CMK (cell line): ENCODE measurements at places on chromosomes 13 and 19.

GRCh38 chr19:4971424-4971793, 2.5 kb downstream of the KDM4B start:
- DNase-seq, result no peak

- no peak for DNase-seq
These were observed 155.6 kb upstream of the RFC3 start for GRCh38 chr13:33662392-33662791.

DNA sequence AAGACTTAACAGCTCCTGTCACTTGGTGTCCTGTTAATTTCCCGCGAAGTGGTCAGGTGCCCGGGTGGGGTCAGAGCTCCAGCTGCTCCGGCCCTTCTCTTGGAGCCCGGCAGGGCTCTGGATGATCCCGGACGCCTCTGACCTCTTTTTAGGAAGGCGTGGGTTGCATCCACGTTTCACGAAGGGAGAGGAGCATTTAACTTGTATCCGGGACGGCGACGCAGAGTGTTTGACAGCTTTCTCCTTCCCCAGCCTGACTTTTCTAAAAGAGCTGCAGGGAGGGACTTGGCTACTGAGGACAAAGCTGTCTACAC, 656 bp downstream of the ZNF155 start:
- no peak for DNase-seq

DNA sequence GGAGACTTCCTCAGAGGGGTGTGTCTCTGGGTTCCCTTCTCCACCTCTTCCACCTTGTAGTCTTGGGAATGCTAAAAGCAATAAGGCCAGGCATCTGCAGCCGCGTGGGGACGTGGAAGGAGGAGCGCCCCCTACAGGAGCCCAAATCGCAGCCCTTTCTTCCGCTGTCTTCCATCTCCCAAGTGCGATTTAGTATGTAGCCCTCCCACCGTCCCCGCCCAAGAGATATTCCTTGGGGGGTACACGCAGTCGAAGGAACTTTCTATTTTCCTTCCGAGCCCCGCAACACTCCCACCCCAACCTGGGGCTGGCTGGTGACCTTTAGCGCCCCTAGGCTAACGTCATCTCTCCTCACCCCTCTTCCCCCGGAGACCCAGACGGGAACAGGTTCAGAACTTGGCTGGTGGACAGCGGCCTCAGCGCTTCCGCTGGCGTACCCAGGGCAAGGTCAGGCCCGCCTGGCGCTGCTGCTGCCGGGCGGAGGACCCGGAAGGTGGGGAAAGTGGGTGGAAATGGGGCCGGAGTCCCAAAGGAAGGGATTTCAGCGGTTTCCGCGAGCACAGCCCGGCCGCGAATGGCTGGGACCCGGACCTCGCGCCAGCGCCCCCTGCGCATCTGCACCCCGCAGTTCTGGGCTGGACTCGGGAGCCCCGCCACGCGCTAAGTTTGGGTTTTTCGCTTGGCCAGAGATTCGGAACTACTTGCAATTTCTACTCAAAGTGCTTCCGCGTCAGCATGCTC, 2.1 kb upstream of the PCDH8 start:
- no peak for DNase-seq

DNA sequence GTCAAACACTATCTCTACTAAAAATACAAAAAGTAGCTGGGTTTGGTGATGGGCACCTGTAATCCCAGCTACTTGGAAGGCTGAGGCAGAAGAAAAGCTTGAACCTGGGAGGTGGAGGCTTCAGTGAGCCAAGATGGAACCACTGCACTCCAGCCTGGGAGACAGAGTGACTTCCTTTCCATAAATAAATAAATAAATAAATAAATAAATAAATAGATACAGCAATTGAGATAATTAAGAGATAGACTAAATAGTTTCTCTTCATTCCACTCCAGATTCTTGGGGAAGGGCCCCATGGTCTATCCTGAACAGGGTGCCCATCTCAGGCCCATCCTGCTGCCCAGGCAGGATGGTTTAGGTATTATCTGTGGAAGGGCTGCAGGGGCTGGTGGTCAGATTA, 24.0 kb upstream of the FARP1 start:
- DNase-seq, result no peak

GRCh38 chr19:13056052-13056660, 46.5 kb downstream of the LYL1 start:
- DNase-seq, result no peak

GRCh38 chr19:2164020-2164998, 576 bp downstream of the DOT1L start:
- DNase-seq, result no peak

- no peak for DNase-seq
These were observed 13.1 kb upstream of the MEDAG start for GRCh38 chr13:30892966-30893365.

DNA sequence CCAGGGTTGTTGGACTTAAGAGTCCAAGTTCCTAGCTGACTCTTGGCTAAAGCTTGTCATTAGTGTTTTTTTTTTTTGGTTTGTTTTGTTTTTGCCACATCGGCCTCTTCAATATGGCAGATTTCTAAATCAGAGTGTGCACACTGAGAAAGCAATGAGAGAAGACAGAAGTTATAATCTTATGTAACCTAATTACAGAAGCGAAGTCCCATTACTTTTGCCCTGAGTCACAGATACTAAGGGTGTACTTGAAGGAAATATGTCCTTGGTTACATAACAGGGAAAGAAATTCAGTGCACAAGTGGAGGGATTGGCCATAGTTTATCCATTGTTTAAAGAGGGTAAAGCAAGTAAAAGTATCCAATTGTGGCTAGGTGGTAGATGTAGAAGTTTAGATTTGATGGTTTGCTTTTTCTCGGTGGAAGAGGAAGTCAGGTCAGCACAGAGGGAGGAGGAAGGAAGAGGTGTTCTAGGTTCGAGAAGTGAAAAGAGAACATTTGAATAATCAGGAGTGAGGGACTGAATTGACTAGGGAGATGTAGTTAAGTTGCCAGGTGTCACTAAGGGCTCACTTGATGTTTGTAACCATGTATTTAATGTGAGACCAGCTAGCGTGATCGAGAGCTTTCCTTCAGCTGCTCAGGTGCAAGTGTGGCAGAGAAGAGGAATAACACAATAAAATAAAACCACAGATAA, 12.2 kb downstream of the GTF2F2 start:
- DNase-seq, result no peak

GRCh38 chr13:109389456-109389855, 396.9 kb downstream of the IRS2 start:
- DNase-seq, result no peak

DNA sequence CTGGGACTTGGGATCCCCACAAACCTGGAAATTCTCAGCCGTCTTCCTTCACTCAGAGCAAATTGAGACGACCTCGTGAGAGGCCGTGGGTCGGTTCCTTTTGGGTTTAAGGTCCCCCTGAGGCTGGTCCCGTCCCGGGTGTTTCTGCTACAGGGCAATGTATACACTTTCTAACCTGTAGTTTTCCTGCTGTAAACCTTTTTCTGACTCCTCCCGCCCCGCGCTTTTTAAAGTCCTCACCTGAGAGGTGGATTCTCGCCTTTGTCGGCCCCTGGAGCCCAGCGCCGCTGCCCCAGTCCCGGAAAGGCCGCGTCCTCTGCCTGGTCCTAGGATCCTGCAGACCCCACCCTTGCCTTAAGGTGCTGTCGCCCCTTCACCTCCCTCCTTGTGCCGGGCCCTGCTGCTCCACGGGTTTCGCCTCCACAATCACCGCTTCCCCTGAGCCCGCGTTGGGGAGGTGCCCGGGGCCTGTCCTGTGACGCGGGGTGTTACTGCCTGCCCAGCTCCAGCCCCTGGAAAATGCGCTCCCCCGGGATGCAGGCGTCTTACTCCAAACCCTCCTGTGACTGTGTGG, 391 bp downstream of the ZNF761 start:
- no peak for DNase-seq

DNA sequence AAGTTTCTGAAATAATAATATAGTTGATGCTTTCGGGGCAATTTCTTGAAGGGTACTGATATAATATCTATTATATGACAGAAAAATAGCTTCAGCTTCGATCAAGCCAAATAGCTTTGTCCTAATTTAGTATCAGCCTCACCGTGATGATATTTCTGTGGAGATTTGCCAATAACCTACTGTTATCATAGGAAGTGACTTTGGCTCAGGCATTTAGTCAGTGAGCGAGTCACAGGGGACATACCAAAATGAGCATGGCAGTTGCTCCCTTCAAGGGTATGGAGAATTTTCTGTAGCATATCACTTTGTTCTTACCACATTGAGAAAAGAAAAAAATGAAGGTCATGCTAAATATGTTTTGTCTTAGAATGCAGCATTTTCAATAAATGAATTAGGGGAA, 767.6 kb upstream of the SLITRK1 start:
- no peak for DNase-seq

- no peak for DNase-seq
These were observed 47.7 kb downstream of the DOCK9 start for GRCh38 chr13:98930151-98930591.
